ENCODE measurements at places on chromosomes 4 and X.

DNA sequence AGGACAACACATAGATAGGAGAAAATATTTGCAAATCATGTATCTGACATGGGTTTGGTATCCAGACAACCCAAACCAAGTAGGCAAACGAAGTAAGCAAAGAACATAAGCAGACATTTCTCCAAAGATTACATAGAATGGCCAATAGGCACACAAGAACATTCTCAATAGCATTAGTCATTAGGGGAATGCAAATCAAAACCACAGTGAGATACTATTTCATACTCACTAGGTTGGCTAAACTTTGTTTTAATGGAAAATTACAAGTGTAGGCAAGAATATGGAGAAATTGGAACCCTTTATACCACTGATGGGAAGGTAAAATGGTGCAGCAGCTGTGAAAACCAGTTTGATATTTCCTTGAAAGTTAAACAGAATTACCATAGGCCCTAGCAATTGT is 74.7 kb downstream of the CHRNA9 start:
- peak; percentile 41 for DNase-seq

GRCh38 chr4:159279084-159279483 is 176.2 kb downstream of the RAPGEF2 start:
- no peak for DNase-seq

GRCh38 chrX:2387614-2388239 is 113.0 kb downstream of the DHRSX start:
- DNase-seq: peak; percentile 29

GRCh38 chr4:1981251-1982058 is 27.3 kb downstream of the NELFA start:
- DNase-seq: no peak

DNA sequence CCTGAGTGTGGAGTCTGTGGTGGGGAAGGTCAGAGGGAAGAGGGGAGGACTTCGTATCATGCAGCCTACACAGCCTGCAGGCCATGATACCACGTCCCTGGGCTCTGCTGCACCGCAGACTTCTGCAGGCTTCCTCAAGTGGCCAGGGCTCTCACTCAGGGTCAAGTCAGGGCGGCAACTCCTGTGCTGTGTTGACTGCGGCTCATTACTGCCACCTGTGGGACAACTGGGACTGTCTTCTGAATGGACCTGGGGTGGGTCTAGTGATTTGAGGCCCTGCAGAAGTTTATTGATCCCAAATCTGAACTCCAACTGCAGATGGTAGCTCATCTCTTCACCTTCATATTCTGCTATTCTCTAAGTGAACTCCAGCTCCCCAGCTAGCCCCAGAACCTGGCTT is 167.1 kb downstream of the NSUN7 start:
- DNase-seq: no peak

DNA sequence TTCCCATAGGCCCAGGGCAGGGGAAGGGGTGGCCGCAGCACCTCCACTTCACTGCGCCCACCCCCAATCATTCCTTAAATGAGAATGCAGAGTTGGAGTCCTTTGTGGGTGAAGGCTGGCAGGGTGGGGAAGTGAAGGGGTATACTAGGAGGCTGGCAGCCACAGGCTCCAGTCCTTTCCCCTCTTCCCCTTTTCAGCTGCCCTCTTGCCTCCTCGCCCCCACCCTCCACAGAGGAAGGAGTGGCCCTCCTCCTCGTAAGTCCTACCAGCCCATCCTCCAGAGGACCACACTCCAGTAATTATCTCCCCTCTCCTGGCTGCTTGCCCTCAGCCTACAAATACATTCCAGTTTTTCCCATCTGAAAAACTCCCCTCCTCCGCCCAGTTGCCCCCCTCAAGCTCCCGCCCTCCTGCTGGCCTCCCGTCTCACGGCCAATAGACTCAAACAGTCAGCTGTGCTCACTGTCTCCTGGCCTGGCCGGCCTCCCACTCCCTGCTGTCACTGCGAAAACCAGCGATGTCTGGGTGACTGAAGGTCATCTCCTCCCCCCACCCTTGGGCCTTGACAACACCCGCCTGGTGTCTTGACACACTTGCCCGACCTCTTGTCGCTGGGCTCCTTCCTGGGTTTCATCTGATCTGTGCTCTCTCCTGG is 38.8 kb downstream of the EFNB1 start:
- DNase-seq: no peak

DNA sequence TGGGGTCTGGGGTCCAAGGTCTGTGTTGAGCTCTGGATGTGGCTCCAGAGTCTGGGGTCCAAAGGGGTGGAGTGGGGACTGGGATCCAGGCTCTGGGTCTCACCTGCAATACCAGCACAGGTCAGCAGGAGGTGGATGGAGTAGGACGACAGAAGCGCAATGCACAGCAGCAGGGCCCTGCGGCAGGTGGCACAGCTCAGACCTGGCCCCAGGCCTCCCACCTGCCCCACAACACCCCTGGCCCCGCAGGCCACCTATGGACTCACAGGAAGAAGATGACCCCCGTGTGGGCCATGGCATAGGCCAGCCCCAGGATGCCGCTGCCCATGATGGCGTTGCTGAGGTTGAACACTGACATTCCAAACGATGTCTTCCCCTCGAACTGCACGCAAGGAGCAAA is 3.4 kb downstream of the SLC38A5 start:
- no peak for DNase-seq

GRCh38 chr4:102390438-102390837 is 45.2 kb upstream of the SLC39A8 start:
- DNase-seq: peak; percentile 39

GRCh38 chr4:7399440-7400234 is 35.1 kb downstream of the PSAPL1 start:
- no peak for DNase-seq

DNA sequence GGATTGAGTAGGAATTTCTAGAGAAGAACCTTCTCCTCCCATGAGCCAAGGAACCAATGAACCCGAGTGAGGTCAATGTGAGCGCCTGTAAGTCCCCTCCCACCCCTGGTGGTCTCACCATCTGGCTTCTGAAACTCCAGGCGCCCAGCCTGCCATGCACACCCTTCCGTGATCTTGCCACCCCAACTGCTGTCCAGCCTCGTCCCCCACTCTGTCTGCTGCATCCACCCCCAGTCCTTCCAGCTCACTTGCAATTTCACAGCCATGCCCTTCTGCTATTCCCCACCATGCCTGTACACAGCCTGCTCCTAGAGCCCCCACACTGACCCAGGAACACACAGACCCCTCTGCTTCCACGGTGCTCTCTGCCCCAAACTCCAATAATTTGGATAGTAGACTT is 323.7 kb downstream of the STK32B start:
- DNase-seq: no peak

DNA sequence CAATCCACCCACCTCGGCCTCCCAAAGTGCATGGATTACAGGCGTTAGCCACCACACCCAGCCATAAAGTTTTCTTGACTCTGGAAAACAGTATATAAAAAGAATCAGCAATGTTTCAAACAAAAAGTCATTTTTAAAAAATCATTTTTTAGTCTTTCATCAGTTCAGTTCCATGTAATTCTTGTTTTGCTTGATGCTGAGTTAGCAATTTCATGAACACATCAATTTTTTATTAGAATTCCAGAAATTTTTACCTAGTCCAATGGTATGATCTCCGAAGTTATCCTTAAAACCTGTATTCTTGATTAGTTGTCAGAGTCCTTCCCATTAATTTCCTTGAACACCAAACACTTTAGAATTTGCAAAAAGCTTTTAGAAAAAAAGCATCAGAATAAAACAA is 56.8 kb downstream of the RCHY1 start:
- DNase-seq: no peak

GRCh38 chr4:17517664-17518063 is 2.7 kb downstream of the CLRN2 start:
- DNase-seq: no peak

DNA sequence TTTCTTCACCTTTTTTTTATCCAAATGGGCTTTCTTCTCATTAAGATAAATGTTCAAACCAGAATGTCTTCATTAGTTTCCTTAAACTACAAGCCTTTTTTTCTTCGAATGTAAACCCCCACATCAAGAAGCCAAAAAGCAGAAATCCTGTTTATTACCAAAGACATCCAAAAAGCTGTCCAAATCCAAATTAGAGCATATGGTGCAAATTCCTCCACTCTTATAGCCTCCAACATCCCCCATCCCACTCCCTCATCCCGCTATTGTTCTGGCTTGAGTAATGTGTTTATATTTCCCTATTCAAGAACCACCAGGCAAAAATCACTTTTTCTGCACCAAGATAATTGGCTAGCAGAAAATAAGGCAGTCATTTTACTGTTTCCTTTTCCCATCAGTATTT is 315.1 kb upstream of the ADGRL3 start:
- DNase-seq: no peak

GRCh38 chrX:22105231-22105630 is 73.1 kb downstream of the PHEX start:
- DNase-seq: no peak

Measured in NCI-H226 (cell line).